ENCODE measurements at places on chromosomes 1 and 21.

DNA sequence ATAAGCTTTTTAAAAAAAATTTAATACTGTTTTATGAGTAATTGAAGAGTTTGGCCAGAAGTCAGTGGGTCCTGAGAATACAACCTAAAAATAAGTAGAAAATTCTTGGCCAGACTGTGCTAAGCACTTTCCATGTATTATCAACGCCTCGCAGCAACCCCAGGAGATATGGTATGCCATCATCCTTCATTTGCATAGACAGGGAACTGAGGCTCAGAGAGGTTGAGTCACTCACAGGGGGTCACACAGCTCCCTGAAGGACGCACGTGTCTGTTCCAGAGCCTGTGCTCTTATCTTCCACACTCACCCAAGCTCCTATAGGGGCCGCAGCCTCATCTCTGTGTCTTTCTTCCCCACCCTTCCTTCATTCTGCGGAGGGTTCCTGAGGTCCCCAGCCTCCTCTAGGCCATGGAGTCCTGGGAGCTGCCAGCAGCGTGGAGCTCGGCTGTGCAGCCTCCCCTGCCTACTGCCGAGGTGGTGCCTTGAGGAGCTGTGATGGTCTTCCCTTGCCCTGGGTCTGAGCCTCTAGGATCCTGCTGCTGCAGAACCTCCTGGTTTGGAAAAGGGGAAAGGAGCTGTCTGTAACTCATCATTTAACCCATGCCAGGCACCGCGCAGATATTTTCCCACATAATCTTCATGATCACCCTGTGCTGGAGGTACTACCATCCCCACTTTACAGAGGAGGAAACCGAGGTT is 30.3 kb upstream of the ECE1 start:
- no peak for DNase-seq

DNA sequence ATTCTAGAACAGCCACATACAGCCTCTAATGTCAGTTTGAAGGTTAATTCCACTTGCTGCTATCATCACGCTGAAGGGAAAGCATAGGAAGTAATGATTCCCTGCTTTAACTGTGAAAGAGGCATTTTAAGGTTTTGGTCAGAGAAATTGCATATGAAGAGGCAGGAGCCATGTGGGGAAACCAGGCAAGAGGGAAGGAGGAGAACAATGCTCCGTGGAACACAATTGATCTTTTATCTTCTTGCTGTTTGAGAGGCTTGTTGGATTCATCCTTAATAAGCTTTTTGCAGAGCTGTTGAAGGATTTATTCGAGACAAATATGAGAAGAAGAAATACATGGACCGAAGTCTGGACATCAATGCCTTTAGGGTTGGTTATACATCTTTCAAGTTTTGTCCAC is 35.9 kb downstream of the SMAP2 start:
- no peak for DNase-seq

GRCh38 chr1:179663810-179664209 is 72.2 kb downstream of the TDRD5 start:
- no peak for DNase-seq

GRCh38 chr1:155893389-155894142 is 17.6 kb downstream of the RIT1 start:
- no peak for DNase-seq

GRCh38 chr1:119139857-119140176 is 636 bp downstream of the WARS2 start:
- DNase-seq = peak; percentile 90

- no peak for DNase-seq
These were observed 274.3 kb downstream of the USP25 start for GRCh38 chr21:16004086-16004485.

GRCh38 chr1:116680752-116681151 is 13.2 kb upstream of the IGSF3 start:
- no peak for DNase-seq

DNA sequence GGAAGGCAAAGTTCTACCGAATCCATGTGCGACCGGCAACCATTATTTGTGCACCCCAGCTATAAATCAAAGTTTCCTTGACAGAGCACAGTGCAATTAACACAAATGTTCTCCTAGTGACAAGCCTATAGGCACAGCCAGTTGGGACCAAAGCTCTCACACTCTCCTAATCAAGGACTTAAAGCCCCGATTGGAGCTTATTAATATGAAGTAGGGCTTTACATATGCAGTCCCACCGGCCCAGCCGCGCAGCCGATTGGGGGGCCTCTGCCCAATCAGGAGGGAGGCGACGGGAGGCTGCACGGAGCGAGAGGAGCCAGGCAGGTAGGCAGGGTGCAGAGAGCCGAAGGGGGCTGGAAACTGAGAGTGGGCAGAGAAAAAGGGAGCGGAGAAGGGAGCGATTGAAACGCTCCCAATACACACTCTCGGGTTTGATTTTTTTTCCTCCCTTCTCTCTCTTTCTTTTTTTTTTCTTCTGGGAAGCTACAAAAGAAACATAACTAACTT is at the start of gene ESRRG:
ESRRG (minus strand) TSS at position 156 of the 507 bp plus-strand sequence; CDS start at position 26, 130 bp downstream.
- peak; percentile 58 for DNase-seq

DNA sequence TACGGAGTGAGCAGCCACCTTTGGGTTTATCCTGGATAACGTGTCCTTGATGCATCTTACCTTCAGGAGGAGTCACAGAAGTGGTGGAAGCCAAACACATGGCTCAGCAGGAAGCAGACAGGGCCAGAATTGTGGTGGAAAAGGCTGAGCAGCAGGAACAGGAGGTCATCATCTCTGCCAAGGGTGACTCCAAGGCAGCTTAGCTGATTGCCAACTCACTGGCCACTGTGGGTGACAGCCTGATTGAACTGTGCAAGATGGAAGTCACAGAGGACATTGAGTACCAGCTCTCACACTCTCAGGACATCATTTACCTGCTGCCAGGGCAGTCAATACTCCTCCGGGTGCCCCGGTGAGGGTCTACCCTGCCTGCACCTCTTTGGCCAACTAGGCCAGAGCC is 179.3 kb downstream of the FAF1 start:
- no peak for DNase-seq

GRCh38 chr21:43932005-43932404 is 67.0 kb downstream of the AGPAT3 start:
- no peak for DNase-seq

DNA sequence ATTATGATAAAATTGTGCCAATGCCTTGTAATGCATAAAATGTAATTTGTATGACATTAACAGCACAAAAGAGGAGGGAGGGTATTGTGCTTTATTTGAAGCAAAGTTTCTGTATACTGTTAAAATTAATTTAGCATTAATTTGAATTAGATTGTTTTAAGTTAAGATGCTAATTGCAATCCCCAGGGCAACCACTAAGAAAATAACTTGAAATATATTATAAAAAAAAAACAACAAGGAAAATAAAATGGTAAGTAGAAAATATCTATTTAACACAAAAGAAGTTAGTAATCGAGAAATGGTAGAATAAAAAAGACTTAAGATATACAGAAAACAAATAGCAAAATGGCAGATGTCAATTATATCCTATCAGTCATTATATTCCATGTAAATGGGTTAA is 131.4 kb upstream of the KAZN start:
- no peak for DNase-seq

DNA sequence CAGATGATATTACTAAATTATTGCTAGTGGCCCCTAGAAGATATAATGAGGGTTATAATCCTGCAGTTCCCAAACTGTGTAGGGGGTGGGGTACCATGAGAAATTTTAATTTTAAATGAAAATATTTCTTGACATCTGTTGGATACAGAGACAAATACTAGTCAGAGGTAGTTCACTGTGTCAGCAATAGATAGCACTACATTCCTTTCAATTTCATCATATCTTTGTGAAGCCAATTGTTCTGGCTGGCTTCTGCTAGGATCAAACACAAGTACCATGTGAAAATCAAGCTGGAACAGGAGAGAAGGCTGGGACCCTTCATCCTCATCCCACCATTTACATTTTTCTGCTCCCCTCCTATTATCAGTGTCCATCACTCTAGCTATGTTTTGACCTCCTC is 208.1 kb downstream of the USH2A start:
- no peak for DNase-seq

All from NCI-H748 treated with DMSO at 0.1 percent for 48 hours (cell line).